Endothelial cell of umbilical vein (primary cell): ENCODE measurements at places on chromosomes 3 and 15.
A peak's percentile ranks its signal among the peaks of the same experiment; 100 is the strongest.

DNA sequence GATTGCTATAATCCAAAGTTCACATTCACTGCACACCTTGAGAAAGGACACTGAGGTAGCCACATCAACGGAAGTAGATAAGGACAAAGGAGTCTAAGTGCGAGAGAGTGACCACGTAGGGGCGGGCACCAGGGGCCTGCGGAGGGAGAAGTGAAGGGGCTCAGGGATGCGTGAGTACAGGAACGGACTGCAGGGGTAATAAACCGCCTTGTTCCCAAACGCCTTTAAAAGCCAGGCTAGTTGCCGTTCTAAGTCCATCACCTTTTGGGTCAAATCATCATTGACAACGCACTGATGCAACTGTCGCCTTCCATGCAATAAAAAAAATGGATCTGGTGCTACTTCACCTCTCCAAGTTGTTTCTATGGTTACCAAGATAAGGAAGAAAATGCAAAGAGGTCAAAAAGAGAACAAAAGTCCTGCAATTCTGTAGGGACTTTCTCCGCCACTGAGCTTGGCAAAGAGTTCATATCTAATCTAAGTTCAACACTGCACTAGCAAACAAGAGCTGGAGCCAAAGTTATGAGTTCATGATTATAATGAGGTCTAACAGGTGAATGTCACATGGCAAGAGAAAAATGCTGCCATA lies 32.6 kb upstream of the ATP11B start:
- no peak for DNase-seq

DNA sequence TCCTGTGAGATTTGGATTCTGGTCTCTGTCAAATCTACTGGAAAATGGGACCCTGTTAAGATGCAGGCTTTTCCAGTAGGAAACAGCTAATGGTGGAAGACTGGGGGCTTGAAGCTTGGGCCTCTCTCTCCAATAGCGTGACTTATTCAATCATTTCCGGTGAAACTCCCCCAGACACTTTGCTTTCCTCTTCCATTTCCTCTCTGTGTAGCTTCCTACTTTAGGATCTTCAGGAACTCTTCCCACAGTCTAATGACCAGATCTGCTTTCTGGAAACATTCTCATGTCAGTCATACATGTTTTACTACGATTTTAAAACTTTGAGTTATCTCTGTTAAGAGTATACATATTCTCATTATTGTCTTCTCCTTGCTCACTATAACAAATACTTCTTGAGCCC lies 28.0 kb upstream of the TPRG1 start:
- DNase-seq: no peak

DNA sequence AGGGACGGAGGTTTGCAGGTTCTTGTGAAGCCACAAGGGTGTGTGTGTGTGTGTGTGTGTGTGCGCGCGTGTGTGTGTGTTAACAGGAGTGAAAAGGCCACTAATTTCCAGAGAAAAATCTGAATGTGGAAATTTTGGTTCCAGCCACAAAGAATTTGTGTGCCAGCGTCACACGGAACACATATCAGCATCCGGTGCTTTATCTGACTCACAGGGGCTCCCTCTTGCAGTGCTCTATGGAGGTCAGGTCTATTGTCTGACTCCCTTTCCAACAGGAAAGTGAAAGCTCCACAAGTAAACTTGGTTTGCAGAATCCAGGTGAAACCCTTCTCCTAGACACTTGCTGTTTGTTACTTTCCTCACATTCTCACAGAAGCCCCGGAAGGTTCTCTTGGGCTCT lies 6.2 kb downstream of the CLDN11 start:
- DNase-seq: peak; percentile 30

DNA sequence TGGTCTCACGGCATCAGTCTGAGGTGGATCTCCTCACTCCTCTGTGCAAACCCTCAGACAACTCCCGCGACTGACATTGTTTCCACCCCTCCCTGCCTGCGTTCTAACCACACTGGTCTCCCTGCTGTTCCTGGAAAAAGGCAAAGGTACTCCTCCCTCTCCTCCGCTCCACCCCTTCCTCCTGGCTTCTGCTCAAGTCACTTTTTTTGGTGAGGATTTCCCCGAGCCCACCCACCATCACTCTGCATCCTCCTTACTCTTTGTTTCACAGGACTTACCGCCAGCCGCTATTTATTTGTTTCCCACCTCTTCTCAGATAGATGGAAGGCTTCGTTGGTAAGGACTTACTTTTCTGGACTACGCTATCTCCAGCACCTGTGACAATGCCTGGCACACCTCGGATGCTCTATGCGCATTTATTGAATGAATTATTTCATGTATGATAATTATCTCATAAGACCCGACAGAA lies 25.6 kb downstream of the PRR23E start:
- DNase-seq: no peak
